Activated naive CD4-positive, alpha-beta T cell (primary cell): ENCODE measurements at places on chromosomes 6 and 20.

GRCh38 chr20:34709831-34710567 is 5.9 kb downstream of the TP53INP2 start:
- peak; percentile 39 for DNase-seq

GRCh38 chr6:107491138-107491609 is 1.3 kb downstream of the SOBP start:
- DNase-seq, result no peak

DNA sequence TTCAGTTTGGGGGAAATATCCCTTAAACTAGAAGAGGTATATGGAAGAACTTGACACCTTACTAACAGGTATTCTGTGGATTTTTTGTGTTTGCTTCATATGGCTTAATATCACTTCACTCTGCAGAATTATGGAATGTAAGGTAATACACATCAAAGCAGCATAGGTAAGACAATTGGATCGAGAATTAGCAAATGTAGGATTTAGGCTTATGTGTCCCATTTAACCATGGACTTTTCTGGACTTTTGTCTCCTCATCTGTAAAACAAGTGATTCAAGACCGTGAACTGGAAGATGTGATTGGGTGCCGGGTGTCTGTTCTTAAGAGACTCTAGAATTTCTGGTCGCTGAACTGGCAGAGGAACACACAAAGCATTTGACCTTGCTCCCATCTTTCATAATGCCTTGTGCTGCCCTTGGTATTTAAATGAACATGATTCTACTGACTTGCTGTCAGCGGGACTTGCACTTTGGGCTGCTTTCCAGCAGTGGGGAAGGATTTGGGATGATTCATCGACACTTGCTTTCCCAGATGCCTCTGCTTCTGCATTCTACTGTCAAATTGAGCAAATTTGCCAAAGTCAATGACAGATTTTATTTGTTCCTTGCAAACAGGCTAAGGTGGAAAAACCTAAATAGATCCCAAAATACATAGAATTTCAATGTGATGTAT is 199.8 kb downstream of the PLCB1 start:
- DNase-seq, result no peak

DNA sequence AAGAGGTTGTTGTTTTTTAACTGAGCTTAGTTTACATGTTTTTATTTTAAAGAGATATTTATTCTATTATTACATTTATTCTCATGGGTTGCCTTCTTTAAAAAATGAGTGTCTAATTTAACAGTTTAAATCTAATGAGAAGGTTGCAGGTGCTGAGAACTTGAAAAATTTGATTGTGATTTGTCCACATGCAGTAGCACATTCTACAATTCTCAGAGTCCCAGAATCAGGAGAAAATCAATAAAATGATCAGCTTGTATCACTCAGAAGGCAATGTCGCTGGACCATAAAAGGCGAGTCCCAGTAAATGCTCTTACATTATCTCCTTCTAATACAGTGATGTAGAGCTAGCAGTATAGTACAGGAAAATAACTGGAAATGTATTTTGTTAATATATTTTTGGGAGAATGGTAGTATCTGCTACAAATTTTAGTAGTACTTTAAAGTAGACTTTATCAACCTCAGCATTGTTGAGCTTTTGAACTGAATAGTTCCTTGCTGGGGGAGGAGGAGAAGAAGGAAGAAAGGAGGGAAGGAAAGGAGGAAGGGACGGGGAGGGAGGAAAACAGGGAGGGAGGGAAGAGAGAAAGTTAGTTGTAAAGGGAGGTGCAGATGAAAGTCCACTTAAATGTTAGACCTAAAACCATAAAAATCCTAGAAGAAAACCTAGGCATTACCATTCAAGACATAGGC is 458.0 kb downstream of the DOK5 start:
- DNase-seq, result no peak

GRCh38 chr6:36243562-36244212 is 26.2 kb upstream of the PNPLA1 start:
- DNase-seq, result no peak

DNA sequence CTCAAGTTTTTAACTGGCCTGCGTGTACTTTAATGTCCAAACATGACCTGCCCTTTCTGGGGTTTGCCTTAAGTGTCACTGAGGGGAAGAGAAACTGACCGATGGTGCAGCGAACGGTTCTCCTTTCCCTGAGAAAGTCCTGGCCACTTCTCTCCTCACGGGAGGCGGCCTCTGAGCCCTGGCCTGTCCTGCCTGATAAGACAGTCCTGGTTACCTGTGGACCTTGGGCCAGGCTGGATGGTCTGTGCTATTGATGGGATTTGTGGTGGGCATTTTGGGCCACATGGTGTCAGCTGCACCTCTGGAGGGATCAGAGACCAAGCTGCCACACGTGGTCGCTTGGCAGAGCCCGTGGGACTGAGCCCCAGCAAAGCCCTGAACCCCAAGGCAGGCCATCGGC is 11.6 kb upstream of the NTSR1 start:
- DNase-seq, result no peak

GRCh38 chr20:33788351-33789049 is 22.6 kb upstream of the CHMP4B start:
- no peak for DNase-seq

DNA sequence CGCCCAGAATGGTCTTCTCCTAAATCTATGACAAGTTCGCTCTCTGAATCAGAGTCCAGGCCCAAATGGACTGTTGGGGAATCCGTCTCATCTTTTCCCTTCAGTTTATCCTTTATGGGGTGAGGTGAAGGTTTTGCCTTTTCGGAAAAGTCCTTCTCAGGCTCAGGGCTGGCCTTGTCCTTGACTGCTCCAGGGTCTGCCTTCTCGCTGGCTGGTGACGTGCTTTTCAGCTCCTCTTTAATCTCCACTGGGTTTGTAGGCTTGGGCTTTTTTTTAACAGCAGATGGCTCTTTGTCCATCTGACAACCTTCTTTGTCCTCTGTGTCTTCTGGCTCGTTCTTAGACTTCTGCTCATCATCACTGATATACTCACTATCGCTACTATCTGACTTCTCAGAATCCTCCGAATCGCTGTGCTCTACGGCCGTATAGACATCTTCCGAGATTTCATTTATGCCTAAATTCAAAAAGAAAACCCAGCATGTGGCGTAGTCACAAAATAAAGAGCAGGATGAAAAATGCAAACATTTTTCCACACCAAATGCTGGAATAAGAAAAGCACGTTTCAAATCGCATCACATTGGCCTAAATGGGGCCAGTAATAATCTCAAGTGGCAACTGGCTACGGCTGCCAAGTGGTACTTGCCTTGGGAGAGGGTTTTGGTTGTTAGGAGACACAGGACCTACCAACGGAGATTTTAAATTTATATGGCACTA is 110.3 kb downstream of the ZMYND8 start:
- no peak for DNase-seq

DNA sequence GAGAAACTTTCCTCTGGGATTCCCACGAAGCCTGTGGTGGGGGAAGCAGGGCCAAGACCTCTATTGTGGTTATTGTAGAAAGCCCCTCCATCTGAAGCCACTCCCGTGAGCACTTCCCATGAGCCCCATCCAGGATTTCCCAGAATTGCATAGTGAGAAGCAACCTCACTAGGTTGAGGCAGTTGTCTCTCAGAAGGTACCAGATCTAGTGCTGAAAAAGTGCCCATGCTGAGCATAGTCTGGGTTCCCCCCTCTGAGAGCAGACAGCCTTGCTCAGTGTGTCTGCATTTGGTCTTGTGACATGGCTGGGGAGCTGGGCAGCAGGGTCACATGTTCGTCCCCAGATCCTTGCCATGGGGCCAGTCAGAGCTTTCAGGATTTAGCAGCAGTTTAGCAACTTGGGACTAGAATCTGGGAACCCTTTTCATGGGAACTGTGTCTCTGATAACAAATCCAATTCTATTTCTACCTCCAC is 38.6 kb downstream of the SLC9A8 start:
- no peak for DNase-seq

GRCh38 chr6:168533414-168533813 is 92.4 kb downstream of the SMOC2 start:
- no peak for DNase-seq

- no peak for DNase-seq
Observed at GRCh38 chr20:25064561-25065071, 6.7 kb upstream of the ACSS1 start.

GRCh38 chr20:6533351-6533750 is 234.1 kb upstream of the BMP2 start:
- no peak for DNase-seq

- DNase-seq, result no peak
Observed at GRCh38 chr20:32487381-32487780, 97.8 kb downstream of the NOL4L start.
